Thyroid gland (tissue), 4 donors: ENCODE measurements at places on chromosomes 11 and 22. TPM values are rescaled to one million over a fixed set of nuclear protein-coding genes. Genes with fewer than 3 reads are reported as not detected.

GRCh38 chr11:19332476-19332875 is 91.7 kb upstream of the E2F8 start:
- no peak for DNase-seq
- H3K4me1 ChIP-seq = no peaks in the 10 kb centered on the region
- no peaks in the 10 kb centered on the region for H3K27me3 ChIP-seq
- no peaks in the 10 kb centered on the region for H3K36me3 ChIP-seq

GRCh38 chr11:13140028-13140870 is 131.1 kb downstream of the RASSF10 start:
- no peaks in the 10 kb centered on the region for H3K27me3 ChIP-seq
- H3K36me3 ChIP-seq = no peaks in the 10 kb centered on the region
- H3K4me3 ChIP-seq = no peak overlapping the region
- peak; percentile 94 for DNase-seq
- H3K4me1 ChIP-seq = peaks cover 15% of the 10 kb centered on the region

GRCh38 chr11:93986716-93987115 is 34.4 kb upstream of the HEPHL1 start:
- no peaks in the 10 kb centered on the region for H3K27me3 ChIP-seq
- H3K4me1 ChIP-seq = no peaks in the 10 kb centered on the region
- H3K27ac ChIP-seq = no peak overlapping the region
- no peak for DNase-seq

GRCh38 chr11:96257972-96258934 is 84.7 kb downstream of the MAML2 start:
- H3K27me3 ChIP-seq = no peaks in the 10 kb centered on the region
- H3K36me3 ChIP-seq = no peaks in the 10 kb centered on the region
- peaks cover 47% of the 10 kb centered on the region for H3K4me1 ChIP-seq
- H3K4me3 ChIP-seq = no peak overlapping the region

GRCh38 chr11:130076778-130077481 is 7.2 kb downstream of the APLP2 start:
- peaks cover 30% of the 10 kb centered on the region for H3K4me1 ChIP-seq
- no peaks in the 10 kb centered on the region for H3K36me3 ChIP-seq
- no peaks in the 10 kb centered on the region for H3K27me3 ChIP-seq
- DNase-seq = peak; percentile 26

DNA sequence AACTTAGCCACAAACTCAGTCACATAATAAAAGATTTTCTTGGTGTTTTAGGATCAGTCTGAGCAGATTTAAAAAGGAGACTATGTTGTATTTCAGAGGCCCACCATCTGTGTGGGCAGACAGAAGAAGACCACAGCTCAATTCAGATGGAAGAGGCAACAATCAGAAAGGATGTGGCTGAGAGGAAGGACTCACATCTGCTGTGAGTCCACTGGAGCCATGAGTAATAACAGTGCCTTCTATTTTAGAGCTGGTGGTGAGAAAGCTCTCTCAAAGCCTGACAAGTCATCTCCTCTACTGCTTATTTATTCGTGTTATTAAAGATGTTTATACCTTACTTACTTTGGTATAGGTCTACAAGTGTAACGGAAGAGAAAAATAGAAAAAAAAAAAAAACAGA is 357.2 kb downstream of the OPCML start:
- no peak overlapping the region for H3K4me3 ChIP-seq
- no peak overlapping the region for H3K27ac ChIP-seq
- H3K4me1 ChIP-seq = no peaks in the 10 kb centered on the region
- no peaks in the 10 kb centered on the region for H3K36me3 ChIP-seq
- no peaks in the 10 kb centered on the region for H3K27me3 ChIP-seq

DNA sequence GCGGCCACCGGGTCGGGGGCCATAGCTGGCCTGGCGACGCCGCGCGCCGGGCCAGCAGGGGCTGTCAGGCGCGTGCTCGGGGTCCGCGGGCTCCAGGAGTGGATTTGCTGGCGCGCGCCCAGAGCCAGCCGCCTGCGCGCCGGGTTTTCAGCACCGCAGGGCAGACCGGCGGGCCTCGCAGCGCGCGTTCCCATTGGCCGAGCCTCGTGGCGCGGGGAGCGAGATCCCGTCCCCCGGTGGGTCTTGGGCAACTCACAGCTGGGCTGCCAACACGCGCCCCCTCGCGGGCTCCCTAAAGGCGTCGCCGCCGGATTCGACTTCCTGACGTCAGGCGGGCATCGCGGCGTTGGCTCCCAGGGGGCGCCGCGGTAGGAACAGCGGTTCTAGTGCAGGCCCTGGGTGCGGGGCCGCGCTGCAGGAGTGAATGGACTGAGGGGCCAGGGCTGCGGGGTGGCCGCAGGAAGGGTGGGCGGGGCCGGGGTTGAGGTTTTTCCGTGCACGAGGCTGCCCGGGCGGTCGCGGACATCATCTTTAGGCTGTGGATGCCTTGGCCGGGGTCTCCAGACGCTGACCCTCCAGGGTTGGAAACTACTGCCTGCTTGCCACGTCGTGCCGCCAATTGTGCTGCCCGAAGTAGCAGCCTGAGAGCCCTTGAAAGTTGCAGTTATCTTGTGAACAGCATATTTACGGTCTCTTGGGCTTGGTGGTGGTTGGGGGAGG is at the start of gene FADS1:
TSS of gene FADS1 (minus strand) at position 268 of the 720 bp plus-strand sequence. CDS start at position 194, 74 bp downstream.
- peaks cover 6% of the 10 kb centered on the region for H3K4me1 ChIP-seq
- H3K36me3 ChIP-seq = no peaks in the 10 kb centered on the region
- no peaks in the 10 kb centered on the region for H3K27me3 ChIP-seq

Gene SMTNL1
- not detected for total RNA-seq

Gene TBX10
- not detected for total RNA-seq

DNA sequence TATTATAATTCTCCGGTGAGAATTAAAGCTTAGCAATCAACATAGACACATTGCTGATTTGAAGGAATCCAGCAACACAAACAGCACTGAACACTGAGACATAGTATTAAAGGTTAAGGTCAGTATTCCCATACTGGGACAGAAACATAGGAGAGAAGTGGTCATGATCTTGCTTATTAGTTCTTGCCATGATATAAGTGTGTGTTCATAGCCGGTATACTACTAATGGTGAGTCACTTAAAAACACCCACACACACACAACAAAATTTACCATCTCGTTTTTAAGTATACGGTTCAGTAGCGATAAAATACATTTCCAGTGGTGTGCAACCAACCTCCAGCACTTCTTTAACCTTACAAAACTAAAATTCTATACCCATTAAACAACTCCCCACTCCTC is 96.3 kb downstream of the C11orf65 start:
- no peaks in the 10 kb centered on the region for H3K27me3 ChIP-seq
- H3K27ac ChIP-seq = no peak overlapping the region
- DNase-seq = no peak
- no peaks in the 10 kb centered on the region for H3K4me1 ChIP-seq
- H3K4me3 ChIP-seq = no peak overlapping the region
- no peaks in the 10 kb centered on the region for H3K36me3 ChIP-seq
